RPMI8226 (cell line): ENCODE measurements at places on chromosomes 5 and 9.

DNA sequence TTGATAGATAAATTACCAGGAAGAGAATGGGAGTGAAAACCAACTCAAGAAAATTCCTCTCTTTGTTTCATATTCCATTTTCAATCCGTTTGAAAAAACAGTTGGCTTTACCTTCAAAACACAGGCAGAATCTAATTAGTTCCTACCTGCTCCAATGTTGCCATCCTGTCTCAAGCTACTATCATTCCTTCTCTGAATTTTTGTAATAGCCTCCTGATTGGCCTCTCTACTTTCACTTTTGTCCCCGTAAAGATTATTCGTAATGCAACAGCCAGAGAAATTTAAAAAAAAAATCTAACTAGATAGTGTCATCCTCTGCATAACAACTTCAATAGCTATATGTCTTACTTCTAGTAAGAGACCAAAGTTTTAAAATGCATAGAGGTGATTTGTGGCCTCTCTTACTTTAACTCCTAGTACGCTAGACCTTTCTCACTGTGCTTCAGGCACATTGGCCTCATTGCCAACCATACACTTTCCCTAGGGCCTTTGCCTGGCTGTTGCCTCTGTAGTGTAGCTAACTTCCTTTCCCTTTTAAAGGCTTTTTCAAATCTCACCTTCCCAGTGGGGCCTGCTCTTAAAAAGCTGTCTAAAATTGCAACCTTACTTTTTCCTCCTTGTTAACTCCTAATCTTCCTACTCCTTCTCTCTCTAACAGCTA is 311.3 kb upstream of the GRIN3A start:
- no peak for DNase-seq

DNA sequence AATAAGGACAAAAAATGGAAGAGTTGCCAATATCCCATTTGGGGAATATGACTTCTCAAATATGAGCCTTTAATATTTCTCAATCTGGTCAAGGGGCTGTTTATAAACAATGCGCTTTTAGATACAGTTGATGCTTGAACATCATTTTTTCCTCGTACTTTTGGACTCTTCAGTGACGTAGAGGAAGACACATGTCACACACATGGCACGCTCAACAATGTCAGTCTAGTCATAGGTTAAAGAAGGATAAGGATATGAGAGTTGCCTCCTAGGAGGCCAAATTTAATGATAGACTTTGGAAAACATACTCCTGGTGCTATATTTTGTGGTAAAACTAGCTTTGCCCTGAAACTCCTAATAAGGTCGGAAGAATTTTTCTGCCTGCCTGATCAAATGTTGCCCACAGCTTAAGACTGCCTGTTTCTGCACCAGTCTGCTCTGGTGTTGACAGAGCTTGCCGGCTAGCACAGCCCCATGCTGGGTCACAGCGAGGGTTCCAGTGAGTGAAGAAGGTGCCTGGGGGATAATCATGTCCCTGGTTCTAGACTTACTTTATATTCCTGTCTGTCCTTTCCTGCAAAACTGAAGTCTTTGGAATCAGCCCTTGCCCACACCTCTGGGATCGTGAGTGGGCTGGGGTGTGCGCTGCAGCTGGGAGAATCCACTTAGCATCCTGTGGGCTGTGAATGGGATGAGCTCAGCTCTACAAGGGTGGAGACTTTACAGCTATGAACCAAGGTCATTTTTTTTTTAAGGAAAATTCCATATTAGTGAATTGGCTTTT is 230.8 kb upstream of the IRX4 start:
- DNase-seq, result no peak

DNA sequence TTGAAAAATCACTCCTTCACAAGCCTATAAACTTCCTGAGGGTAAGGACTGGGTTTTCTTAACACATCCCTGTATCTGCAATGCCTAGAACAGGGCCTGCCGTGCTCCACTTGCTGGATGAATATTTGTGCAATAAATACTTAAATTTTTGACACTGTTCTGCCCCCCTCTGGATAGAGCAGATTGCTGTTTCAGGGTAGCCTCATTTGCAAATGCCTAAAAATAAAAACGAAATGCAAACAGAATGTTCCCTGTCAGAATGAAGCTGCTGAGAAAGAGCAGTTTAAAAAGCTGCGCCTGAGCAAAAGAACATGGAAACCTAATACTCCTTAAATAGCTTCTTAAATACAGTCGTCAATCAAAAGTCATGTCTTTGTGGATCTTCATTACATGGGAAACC is 385.3 kb downstream of the PRELID2 start:
- no peak for DNase-seq

DNA sequence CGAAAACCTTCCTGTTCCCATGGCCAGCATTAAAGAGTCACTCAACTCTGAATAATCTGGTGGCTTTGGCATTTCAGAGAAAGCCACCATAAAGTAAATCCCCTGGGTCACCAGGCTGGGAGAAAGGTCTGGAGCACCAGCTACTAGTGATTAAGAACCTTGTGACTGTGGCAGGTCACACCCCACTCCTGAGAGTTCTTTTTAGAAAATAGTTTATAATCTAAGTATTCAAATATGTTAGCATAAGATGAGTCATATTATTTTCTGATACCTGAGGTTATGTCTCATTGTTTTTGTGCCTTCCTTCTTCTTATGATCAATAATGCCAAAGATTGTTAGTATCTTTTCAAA is 351.7 kb downstream of the ARRDC3 start:
- no peak for DNase-seq

DNA sequence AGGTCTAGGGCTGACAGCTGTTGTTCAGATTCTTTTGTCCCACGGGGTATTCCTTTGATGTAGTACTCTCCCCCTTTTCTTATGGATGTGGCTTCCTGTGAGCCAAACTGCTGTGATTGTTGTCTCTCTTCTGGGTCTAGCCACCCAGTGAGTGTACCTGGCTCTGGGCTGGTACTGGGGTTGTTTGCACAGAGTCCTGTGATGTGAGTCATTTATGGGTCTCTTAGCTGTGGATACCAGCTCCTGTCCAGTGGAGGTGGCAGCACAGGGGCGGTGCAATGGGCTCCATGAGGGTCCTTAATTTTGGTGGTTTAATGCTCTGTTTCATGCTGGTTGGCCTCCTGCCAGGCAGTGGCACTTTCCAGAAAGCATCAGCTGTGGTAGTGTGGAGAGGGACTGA is 161.3 kb downstream of the CAVIN4 start:
- DNase-seq, result no peak
